ENCODE measurements at places on chromosomes 6 and 20.

- peak; percentile 20 for DNase-seq
Observed at GRCh38 chr6:130324657-130325056, 41.2 kb upstream of the TMEM200A start.

- no peak for DNase-seq
Observed at GRCh38 chr20:8342391-8342790, 210.3 kb downstream of the PLCB1 start.

DNA sequence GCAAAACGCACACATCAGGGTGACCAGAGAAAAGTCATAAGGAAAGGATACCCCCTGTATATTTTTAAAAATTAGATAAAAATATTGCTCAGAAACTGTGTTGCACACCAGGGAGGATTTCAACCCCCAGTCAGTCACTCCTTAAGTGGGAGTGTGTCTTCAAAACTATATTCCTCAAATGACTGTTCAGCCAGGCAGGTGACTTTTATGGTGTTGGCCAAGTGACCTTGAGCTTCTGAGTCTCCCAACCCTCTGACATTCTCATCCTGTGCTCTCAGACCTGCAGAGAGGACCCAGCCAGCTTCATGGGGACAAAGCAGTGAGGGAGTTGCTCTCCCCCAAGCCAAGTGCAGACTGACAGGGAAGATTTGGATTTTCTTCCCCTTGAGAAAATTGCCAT is 311.9 kb upstream of the JARID2 start:
- DNase-seq, result no peak

- no peak for DNase-seq
Observed at GRCh38 chr6:149333266-149333620, 15.7 kb downstream of the TAB2 start.

- no peak for DNase-seq
Observed at GRCh38 chr6:84033523-84034451, at the start of gene MRAP2. TSS of gene MRAP2 (plus strand) at chr6:84033772. CDS start at chr6:84055319, 21,547 bp downstream.

DNA sequence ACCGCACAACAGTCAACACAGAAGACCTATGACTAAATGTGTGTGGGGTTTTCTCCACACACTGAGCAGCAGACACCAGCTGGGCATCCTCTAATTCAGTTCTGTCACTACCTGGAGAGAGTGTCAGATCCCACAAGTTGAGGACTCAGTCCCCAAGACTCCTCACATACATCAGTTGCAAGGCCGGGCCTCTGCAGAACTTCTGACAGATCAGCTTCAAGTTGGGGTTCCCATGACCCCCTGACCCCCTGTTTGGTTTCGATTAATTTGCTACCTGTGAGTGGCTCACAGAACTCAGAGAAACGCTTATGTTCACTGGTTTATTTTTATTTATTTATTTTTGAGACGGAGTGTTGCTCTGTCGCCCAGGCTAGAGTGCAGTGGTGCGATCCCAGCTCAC is 3.2 kb upstream of the NINL start:
- DNase-seq, result no peak

- peak; percentile 93 for DNase-seq
Observed at GRCh38 chr6:134537146-134537555, 219.2 kb upstream of the SGK1 start.

GRCh38 chr6:44567406-44567805 is 179.9 kb downstream of the CDC5L start:
- no peak for DNase-seq

DNA sequence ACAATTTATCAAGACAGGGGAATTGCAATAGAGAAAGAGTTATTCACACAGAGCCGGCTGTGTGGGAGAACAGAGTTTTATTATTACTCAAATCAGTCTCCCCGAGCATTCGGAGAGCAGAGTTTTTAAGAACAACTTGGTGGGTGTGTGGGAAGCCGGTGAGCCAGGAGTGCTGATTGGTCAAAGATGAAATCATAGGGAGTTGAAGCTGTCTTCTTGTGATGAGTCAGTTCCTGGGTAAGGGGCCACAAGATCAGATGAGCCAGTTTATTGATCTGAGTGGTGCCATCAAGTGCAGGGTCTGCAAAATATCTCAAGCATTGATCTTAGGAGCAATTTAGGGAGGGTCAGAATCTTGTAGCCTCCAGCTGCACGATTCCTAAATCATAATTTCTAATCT is 50.0 kb upstream of the ECI2 start:
- DNase-seq, result no peak

DNA sequence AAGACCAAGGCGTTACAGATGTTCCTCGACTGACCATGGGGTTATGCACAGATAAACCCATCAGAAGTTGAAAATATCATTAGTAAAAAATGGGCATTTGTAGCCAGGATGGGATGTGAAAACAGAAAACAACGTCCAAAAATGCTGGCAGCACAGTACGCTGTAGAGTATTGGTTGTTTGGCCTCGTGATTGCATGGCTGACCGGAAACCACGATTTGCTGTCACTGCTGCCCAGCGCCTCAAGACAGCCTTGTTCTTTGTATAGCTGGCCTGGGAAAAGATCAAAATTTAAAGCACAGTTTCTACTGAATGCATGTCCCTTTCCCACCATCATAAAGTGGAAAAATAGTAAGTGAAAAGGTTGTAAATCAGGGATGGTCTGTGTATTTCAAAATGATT is 41.9 kb downstream of the MTHFD1L start:
- no peak for DNase-seq

DNA sequence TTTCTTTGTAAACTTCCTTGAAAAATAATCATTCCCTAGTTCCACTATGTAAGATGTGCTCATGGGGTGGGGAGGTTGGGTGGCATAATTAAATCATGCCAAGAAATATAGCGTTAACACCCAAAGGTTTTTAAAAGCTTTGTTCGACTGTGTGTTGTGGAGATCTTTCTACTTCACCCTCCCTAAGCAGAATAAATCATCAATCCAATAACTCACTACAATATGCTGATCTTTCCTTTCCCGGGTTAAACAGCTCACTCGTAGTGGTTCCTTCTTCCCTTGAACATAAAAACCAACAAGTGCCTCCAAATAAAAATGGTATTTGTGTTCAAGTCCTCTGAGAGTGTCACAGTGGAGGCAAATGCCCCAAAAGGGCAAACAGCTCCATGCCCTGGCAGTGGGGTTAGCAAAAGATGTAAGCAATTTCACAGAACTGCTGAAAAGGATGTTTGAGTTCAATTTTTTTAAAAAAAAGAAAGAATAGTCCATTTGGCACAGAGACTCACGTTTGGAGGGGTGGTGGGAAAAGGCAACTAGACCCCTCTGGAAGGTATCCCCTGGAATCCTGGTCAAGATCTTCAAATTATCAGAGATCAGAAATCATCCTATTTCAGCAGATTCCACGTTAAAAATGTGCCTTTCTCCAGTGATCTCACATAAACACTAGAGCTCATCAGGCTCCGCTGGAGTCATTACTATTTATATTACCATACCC is 99.1 kb downstream of the TFAP2A start:
- DNase-seq, result no peak

GRCh38 chr20:1697592-1697991 is 40.0 kb upstream of the SIRPG start:
- peak; percentile 45 for DNase-seq

- no peak for DNase-seq
Observed at GRCh38 chr20:1119524-1119923, 1.1 kb downstream of the PSMF1 start.

DNA sequence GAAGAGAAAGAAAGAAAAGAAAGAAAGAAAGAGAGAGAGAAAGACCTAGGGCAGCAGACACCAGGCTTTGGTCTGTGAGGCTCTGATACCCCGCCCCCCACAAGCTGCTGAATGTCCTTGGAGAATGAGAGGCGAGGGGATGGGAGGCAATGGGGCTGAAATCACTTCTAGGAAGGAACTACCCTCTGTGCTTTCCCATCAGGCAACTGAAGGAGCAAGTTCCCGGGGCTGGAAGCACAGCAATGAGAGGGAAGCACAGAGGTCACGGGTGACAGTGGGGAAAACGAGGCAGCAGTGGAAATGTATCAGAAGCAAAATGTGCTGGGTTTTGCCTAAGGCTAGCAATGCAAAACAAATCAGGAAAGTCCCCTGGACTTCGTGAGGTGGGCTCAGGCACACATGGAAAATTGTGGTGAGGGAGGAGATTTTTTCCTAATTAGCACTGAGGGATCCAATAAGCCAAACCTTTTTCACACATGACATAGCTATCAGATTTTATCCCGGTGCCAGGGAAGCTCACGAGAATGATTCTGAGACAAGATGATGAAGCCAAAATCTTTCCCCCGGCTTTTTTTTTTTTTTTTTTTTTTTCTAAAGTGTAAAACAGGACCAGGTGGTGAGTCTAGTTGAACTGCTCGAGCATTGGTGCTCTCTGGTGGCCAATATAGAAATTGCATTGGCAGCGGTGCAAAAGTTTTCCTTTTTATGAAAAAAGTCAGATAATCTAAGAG is 16.8 kb upstream of the ARFGEF2 start:
- DNase-seq, result peak; percentile 93

DNA sequence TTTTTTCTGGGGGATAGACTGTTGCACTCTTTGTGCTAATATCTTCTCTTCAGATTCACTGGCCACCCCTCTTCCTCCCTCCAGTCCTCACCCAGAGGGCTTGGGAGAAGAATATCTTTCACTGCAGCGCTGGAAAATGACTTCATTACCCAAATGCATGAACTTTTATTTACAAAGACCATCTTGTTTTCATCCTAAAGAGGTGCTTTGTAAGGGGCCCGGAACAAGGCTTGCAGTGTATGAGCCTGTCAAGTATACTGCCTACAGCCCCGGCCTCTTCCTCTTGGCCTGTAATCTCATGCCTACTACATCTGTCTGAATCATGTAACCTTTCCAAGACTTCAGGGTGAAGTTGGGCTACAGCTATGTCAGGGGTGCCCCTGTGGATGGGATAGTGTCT is 554 bp upstream of the LAMA4 start:
- no peak for DNase-seq

DNA sequence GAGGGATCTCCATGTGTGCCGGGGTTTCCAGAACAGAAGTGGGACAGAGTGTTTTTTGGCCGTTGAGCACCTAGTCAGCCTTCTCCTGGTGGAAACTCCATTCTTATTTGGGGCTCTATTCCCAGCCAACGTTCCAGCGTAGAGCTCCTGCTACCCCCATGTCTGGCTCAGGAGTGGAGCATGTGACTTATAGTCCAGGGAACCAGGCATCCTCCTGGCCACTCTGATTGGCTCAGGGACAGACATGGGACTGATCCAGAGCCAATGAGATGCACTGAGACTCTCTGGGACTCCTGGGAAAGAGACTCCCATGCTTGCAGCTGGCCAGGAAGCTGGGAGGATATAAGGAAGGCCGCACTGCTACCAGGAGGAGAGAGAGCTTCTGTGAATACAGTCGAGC is 87.1 kb downstream of the SULF2 start:
- DNase-seq, result no peak

GRCh38 chr20:4281258-4282055 is 266.1 kb upstream of the RNF24 start:
- no peak for DNase-seq

DNA sequence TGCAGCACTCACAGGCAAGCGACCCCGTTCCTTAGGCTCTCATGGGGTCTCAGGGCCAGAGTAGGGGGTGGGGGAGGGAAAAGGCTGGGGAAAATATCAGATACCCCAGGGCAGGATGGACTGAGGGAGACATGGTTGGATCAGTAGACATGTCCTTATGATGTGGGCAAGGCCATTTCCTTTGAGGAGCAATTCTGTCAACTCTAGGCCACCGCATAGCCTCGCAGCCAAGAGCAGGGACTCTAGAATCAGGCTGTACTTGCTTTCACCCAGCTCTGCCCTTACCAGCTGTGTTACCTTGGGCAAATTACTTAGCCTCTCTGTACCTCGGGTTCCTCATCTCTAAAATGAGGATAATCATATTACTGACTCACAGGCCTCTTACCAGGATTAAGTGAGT is 2.2 kb upstream of the MAPK13 start:
- DNase-seq, result no peak

DNA sequence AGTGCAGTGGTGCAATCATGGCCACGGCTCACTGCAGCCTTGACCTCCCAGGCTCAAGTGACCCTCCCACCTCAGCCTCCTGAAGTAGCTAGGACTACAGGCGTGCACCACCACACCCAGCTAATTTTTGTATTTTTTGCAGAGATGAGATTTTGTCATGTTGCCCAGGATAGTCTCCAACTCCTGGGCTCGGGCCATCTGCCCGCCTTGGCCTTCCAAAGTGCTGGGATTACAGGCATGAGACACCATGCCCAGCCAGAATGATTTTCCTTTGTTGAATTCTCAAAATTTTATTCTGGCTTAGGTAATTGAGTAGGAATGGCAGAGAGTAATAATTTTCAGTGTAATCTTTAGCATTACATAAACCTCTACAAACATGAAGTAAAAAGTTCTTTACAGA is 37.1 kb downstream of the SLC16A10 start:
- DNase-seq, result no peak

- DNase-seq, result no peak
Observed at GRCh38 chr6:68726992-68727391, 91.9 kb downstream of the ADGRB3 start.

DNA sequence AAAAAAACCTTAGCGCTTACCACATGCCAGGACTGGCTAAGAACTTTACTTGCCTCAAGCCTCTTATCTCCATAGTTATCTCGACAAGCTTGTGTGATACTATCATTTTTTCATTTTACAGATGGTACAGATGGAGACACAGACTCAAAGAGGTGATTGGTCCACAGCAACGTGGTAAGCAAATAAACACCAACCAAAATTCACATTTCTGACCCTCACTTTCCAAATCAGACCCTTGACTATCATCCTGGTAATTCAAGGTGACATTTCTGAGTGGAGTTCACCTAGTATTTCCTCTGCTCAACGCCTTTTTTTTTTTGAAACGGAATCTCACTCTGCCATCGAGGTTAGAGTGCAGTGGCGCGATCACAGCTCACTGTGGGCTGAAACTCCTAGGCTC is 25.9 kb upstream of the ILRUN start:
- no peak for DNase-seq

DNA sequence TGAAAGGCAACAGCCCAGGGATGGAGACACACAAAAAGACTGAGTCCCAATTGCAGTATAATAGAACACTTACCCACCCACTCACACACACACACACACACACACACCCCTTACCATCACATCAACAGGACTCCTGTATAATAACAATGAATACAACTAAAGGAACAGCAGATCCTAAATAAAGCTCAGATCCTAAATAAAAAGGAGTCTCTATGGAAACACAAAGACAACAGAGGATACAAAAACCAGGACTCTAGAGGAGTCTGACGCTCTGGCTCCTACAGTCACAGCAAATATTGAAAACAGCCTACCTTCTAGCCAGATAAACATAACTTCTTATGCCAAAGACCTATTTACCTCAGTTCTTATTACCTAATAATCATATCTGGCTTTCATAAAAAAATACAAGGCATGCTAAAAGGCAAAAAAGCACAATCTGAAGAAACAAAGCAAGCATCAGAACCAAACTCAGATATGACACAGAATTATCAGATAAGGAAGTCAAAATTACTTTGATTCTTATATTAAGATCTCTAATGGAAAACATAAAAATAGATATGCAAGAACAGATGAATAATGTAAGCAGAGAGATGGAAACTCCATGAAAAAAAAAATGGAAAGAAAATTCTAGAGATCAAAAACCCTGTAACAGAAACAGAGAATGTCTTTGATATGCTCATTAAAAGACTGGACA is 134.9 kb downstream of the MMUT start:
- DNase-seq, result no peak

- DNase-seq, result no peak
Observed at GRCh38 chr6:41996997-41997396, 53.3 kb upstream of the TAF8 start.

- DNase-seq, result no peak
Observed at GRCh38 chr6:119760046-119760445, 410.5 kb upstream of the MAN1A1 start.

GRCh38 chr6:152296648-152297376 is 340.4 kb downstream of the SYNE1 start:
- DNase-seq, result no peak

GRCh38 chr20:45346851-45347250 is 1.4 kb downstream of the SDC4 start:
- peak; percentile 67 for DNase-seq

Data from PC-3 (cell line).